ENCODE measurements at places on chromosomes 16 and 17. TPM values are rescaled to one million over a fixed set of nuclear protein-coding genes. Genes with fewer than 3 reads are reported as not detected.

The RCVRN gene
- total RNA-seq: not detected

The LPO gene
- 0.54 TPM for total RNA-seq

The CNTNAP4 gene
- not detected for total RNA-seq

The IL34 gene
- total RNA-seq: 0.49 TPM

The MMP15 gene
- total RNA-seq: 27.0 TPM

DNA sequence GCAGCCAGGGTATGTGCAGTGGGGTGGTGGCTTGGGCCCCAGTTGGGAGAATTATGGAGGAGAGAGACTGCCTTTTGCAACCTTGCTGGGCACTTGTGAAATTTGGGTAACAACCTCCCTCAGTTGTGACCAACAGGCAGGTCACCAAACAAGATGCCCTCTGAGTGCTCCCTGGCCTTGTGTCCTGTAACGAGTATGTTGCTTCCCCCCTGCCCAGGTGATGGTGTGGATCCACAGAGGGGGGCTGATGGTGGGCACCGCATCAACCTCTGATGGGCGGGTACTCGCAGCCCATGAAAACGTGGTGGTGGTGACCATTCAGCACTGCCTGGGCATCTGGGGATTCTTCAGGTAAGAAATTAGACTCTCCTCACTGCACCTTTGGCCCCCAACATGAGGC is 74.3 kb downstream of the SLC6A2 start:
- no peak for DNase-seq

GRCh38 chr16:8632675-8633182 is 11.2 kb downstream of the METTL22 start:
- no peak for DNase-seq

DNA sequence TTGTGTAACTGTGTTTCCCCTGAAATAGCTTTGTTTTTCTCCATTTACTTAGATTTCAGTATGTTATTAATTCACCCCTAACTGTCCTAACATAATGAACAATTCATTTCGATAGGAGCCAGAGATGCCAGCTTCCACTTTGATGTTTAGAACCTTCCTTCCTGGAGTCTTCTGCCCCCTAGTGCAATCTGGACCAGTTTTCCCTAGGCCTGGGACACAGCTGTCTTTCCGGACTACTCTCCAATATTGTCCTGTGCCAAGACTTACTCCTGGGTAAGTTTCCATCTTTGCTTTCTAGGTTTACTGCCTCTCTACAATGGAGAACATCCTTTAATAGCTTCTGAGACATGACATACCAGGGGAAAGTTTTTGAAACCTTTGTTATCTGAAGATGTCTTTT is 12.8 kb downstream of the RECQL5 start:
- DNase-seq: no peak

- no peak for DNase-seq
These were observed 58.3 kb downstream of the RAI1 start for GRCh38 chr17:17739388-17740066.

DNA sequence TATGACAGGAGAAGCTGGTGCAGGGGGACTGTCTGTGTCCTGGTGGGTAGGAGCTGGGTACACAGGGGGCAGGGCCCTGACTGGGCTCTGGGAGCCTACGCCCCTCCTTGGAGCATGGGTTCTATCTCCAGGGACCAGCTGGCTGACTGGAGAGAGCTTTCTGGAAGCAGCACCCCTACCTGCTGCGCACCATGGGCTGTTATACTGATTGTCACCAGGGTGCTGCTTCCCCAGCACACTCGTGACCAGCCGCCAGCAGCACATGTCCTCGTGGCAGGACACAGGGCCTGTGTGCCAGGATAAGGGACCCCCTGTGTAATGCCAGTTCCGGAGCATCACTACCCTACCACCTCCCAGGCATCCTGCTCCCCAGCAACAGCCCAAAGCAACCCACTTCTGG is 106.0 kb downstream of the AMFR start:
- DNase-seq: no peak

GRCh38 chr16:87441886-87442580 is 49.9 kb downstream of the MAP1LC3B start:
- no peak for DNase-seq

GRCh38 chr17:1560101-1560857 is 2.3 kb downstream of the PITPNA start:
- no peak for DNase-seq

GRCh38 chr17:3950584-3950983 is 13.7 kb downstream of the ATP2A3 start:
- DNase-seq: no peak

GRCh38 chr17:3594976-3595375 is 14.2 kb downstream of the TRPV1 start:
- DNase-seq: no peak

DNA sequence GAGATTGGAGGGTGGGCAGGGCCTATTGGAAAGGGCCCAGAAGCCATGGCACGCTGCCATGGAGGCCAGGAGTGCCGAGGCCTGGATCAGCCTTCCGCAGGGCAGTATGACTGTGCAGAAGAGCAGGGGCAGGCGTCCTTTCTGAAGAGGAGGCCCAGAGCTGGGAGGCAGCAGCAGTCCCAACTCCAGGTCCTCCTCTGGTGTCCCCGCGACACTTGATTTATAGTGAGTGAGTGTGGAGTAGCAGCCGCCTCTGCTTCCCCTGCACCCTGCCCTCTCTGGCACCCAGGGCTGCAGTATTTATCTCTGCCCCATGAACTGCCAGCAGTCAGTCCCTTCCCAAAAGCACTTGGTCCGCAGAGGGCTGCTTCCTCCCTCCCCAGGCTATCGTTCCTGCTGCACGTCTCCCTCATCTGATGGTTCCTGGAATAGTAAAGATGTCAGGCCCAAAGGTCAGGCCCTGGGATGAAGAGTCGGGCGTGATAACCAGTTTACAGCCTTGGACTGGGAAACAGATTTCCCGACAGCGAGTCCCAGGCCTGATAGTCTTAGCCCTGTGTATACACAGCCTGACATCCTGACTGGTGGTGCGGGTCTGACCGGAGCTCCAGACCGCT is 32.9 kb downstream of the PGS1 start:
- peak; percentile 84 for DNase-seq

- DNase-seq: no peak
These were observed 346.6 kb downstream of the SNX29 start for GRCh38 chr16:12323007-12323758.

DNA sequence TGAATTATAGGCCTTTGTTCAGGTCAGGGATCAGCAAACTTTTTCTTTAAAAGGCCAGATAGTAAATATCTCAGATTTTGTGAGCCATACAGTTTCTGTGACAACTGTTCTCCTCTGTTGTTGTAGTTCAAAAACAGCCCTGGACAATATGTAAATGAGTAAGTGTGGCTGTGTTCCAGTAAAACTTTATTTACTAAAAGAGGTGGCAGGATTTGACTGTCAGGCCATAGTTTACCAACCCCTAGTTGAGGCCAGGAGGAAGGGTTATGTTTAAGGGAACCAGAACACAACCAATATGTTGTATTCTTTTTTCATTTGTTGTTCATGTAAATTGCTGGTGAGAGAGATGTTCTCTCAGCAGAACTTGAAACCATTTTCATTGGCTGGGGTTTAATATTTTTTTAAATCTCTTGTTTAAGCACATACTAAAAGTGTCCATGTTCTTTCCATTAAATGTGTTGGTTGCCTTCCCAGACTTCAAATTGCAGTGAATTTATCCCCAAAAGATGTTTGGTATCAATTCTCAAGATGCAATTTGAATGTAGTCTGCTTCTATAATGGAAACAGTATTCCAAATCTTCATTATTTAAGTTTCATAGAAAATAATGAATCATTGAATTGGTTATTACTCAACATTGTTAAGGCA is 260.3 kb downstream of the FTO start:
- no peak for DNase-seq

GRCh38 chr17:6173653-6174052 is 103.5 kb downstream of the WSCD1 start:
- DNase-seq: no peak

GRCh38 chr16:13402601-13403000 is 501.2 kb downstream of the SHISA9 start:
- DNase-seq: no peak

DNA sequence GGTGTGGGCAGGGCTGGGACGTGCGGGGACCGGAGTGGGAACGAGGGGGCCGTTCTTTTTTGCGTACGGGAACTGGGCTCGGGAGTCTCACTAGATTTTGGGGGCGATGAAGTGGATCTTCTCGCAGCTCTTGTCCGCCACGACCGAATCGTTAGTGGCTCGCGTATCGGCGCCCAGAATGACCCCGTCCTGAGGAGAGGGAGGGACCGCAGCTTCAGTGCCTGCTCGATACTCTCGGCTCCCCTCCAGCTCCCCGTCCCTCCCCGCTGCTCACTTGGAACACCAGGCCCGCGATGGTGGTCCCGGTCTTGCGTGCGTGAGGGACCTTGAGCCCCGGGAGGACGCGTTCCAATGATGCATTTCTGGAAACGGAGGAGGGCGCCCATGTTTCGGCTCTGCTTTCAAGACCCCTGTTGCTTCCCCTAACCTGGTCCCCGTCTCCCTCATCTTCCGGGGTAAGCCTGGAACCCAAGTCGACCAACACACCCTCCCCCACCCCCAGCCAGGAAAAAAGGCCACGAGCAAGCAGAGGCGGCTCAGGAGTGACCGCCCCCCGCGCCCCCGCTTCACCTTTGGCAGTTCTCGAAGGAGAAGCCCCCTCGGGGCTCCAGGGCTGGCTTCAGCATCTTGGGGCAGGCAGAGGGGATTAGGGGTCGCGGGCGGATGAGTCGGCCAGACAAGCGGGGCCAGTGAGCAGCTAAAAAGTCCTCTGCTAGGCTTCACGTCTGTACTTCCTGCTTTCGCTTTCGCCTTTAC is at the start of gene PSMB10:
Gene PSMB10, minus strand, starts transcription at position 727 of the 756 bp plus-strand sequence. Its CDS starts 101 bp downstream, at position 626.
- peak; percentile 58 for DNase-seq

GRCh38 chr17:39235555-39236449 is 10.1 kb upstream of the STAC2 start:
- DNase-seq: peak; percentile 61

DNA sequence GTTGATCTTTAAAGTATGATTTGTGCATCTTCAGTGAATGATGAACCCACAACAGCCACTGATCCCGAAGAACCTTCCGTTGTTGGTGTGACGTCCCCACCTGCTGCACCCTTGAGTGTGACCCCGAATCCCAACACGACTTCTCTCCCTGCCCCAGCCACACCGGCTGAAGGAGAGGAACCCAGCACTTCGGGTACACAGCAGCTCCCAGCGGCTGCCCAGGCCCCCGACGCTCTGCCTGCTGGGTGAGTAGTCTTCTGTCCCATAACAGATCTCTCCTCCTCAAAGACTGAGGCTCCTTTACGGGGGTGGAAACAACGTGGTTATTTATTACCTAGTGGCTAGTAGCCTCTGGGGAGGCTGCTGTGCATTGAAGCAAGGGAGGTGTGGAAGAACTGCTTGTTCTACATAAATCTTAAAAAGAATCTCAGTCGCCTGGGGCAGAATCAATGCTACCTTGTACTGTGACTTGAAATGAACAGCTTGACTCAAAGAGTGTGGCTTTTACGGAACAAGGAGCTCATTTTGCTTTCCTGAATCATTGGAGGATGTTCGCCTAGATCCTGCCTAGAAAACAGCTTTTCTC is 63.0 kb upstream of the CLEC18A start:
- DNase-seq: no peak

DNA sequence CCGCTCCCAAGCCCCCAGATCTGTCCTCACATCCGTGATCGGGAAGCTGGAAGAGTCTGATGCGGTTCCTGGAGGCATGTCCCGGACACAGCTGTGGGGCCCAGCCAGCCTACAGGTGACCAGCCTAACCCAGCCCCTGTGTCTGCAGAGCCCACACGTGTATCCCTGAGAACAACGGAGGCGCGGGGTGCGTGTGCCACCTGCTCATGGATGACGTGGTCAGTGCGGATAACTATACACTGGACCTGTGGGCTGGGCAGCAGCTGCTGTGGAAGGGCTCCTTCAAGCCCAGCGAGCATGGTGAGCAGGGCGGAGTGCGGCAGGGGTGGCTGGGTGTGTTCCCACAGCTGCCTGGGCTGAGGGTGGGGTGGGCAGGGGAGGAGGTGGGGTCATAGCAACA is 30.9 kb downstream of the IL4R start:
- no peak for DNase-seq

GRCh38 chr17:21167303-21167702 is 40.5 kb downstream of the DHRS7B start:
- DNase-seq: no peak

GRCh38 chr17:41578971-41579370 is 7.1 kb upstream of the KRT9 start:
- no peak for DNase-seq

DNA sequence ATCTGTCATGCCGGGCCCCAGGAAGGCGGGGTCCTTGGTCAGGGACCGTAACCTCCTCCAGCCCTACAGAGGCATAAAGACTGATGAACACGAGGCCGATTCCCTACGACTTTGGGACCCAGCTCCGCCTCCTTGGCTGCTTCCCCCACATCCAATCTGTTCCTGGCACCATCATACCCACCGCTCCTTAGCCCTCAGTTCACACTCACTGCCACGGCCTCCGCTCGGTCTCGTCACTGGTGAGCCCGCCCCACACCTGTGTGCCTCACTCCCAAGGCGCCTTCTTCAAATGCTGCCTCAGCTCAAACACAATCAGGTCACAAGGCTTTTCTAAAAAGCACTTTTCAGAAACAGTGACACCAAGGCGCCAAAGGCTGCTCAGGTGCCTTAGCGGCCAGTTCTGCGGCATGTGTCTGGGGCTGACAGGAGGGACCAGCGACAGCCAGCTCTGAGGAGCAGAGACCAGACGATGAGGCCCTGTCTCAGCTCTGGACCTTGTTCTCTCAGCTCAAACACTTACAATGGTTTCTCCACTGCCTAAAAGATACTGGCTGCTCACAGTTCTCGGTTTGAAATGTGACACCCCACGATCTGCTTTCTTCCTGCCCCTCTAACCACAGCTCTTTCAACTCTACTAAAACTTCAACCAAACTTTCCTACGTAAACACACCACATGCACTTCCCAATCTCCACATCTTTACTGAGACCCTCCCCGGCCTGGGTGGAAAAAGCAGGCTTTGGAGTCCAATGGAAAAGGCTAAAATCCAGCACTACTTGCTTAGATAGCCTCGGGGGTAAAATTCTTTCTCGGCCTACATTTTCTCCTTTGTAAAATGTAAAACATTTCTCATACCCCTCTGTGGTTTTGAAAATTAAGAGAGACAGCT is 33.2 kb downstream of the CYB5D2 start:
- no peak for DNase-seq

- no peak for DNase-seq
These were observed 24.4 kb upstream of the ETV4 start for GRCh38 chr17:43570518-43570928.

- DNase-seq: no peak
These were observed 20.4 kb downstream of the ZNHIT3 start for GRCh38 chr17:36506831-36507230.

- DNase-seq: no peak
These were observed 349.2 kb upstream of the HSBP1 start for GRCh38 chr16:83458612-83459011.
